A673 (cell line): ENCODE measurements at places on chromosomes 13 and 19. TPM values are rescaled to one million over a fixed set of nuclear protein-coding genes. Genes with fewer than 3 reads are reported as not detected.

- peaks cover 29% of the 10 kb centered on the region for H3K36me3 ChIP-seq
- H3K4me3 ChIP-seq: no peak overlapping the region
Measured at GRCh38 chr19:10104665-10105508, 1.3 kb upstream of the PPAN start.

- no peak overlapping the region for H3K27ac ChIP-seq
- no peak overlapping the region for H3K4me3 ChIP-seq
- H3K4me1 ChIP-seq: no peaks in the 10 kb centered on the region
- DNase-seq: no peak
- H3K27me3 ChIP-seq: no peaks in the 10 kb centered on the region
Measured at GRCh38 chr13:23810685-23811240, 78.4 kb downstream of the MIPEP start.

- H3K27me3 ChIP-seq: no peaks in the 10 kb centered on the region
- DNase-seq: no peak
- H3K36me3 ChIP-seq: no peaks in the 10 kb centered on the region
- no peak overlapping the region for H3K4me3 ChIP-seq
Measured at GRCh38 chr19:16949496-16950023, 60.8 kb downstream of the F2RL3 start.

DNA sequence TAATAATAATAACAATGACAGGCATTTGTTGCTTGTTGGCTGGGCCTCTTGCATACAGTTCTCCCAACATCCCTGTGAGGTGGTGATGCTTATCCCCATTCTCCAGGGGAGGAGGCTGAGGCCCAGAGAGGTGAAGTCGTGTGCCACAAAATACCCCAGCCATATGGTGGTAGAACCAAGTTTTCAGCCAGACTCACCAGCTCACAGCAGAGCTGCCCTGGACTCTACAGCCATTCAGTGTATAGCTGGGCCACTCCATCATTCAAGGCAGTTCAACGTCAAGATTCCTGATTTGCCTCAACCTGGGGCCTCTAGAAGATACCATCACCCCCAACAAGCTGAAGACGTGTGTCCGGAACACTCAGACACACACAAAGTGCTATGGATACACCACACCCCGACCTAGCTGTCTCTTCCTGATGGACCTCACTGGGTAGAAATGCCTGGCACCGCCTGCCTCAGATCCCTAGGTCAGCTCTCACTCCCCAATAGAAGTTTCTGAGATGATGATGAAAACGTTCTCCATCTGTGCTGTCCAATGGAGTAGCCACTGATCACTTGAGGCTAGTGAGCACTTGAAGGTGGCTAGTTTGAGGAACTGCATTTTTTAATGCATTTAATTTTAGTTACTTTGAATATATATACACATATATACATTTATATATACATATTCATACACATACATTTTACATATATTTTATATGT lies 4.3 kb upstream of the CEACAM19 start:
- no peaks in the 10 kb centered on the region for H3K27me3 ChIP-seq
- no peak overlapping the region for H3K4me3 ChIP-seq
- no peak for DNase-seq
- peaks cover 3% of the 10 kb centered on the region for H3K36me3 ChIP-seq
- no peak overlapping the region for H3K27ac ChIP-seq

Gene ZNF829
- 4.4 and 5.0 TPM in 2 replicates for total RNA-seq
